ENCODE measurements at places on chromosomes 11 and 22. TPM values are rescaled to one million over a fixed set of nuclear protein-coding genes. Genes with fewer than 3 reads are reported as not detected.

Gene ALDH3B1
- not detected for total RNA-seq

Gene PLA2G6
- total RNA-seq = 41.1 TPM

Gene C22orf31
- total RNA-seq = not detected

Gene SLC22A9
- not detected for total RNA-seq

Gene FOLR1
- not detected for total RNA-seq

Gene XKR3
- 0.18 TPM for total RNA-seq

Gene KCNJ11
- 0.99 TPM for total RNA-seq

GRCh38 chr11:13577881-13578280 lies 82.1 kb upstream of the PTH start:
- DNase-seq = no peak
